ENCODE measurements at places on chromosomes 1 and 21.

- no peak for DNase-seq
These were observed 26.9 kb downstream of the CDK18 start for GRCh38 chr1:205531191-205532025.

- no peak for DNase-seq
These were observed 389.5 kb downstream of the KIF26B start for GRCh38 chr1:245544236-245544635.

DNA sequence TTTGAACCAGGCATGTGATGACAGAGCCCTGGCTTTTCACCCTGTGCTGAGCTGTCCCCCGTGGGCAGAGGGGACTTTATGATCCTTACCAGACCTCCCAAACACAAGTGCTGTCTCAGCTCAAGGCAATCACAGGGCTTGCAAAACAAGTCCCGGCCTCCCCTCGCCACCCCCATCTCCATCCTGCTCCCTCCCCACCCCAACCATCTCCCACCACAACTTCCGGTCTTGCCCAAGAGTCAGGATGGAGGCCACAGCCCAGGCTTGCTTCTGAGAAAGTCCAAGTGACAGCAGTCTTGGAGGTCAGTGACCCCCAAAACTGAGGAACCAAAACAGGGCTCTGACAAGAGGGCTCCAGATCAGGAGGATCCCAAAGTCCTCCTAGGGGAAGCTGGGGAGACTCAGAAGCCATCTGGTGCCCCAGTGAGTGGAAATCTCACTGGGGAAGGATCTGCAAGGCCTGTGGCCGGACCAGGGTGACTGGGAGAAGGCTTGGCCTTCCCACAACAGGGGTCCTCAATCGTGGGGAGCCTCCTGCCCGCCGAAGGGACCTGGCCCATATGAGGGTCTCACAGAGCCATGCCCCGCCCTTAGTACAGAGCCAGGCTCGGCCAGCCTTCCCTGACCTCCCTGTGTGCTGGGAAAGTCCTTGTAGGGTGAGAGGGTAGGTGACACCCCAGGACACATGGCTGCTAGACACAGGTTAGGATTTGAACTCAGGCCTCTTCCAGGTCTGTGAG is 4.5 kb upstream of the SDC3 start:
- DNase-seq = no peak

GRCh38 chr1:183391863-183392262 is 26.3 kb downstream of the NMNAT2 start:
- DNase-seq = no peak

GRCh38 chr1:47161298-47162040 is 24.2 kb downstream of the CYP4A22 start:
- no peak for DNase-seq

- DNase-seq = no peak
These were observed 20.5 kb upstream of the PRDM15 start for GRCh38 chr21:41899426-41900202.

- DNase-seq = no peak
These were observed 2.3 kb downstream of the C1orf87 start for GRCh38 chr1:60071296-60071695.

DNA sequence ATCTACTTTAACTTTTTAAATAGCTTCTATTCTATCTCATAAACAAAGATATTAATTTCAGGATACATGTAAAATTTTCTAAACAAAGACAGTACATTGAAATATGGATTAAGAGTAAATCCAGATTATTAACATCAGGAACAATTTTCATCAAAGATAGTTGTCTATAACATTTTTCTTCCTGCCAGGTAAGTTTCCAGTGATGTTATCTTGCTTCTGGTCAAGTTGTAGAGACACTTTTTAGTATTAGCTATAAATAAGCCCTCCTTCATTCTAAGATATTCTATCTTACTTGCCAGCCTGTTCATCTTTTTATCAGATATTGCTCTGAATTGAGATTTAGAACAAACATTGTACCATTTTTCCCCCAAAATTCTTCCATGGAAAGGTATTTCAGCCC is 94.4 kb upstream of the KCTD3 start:
- no peak for DNase-seq

GRCh38 chr1:161914595-161914994 is 109.1 kb downstream of the OLFML2B start:
- DNase-seq = no peak

DNA sequence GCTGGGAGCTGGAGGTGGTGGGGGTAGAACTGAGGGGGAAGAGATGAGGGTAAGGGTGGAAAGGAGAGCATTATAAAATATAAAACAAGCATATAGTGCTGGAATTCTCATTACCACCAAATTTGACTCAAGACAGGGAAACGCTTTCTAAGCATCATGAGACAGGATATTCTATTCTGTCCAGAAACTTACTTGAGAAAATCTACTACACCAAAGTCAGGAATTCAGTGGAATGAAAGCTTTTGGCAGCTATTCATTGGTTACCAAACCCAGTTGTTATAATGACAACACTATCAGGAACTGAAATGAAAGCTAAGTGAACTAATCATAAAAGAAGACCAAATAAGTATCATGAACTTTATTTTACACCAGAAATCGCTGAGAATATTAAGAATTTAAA is 14.5 kb downstream of the AIDA start:
- no peak for DNase-seq

DNA sequence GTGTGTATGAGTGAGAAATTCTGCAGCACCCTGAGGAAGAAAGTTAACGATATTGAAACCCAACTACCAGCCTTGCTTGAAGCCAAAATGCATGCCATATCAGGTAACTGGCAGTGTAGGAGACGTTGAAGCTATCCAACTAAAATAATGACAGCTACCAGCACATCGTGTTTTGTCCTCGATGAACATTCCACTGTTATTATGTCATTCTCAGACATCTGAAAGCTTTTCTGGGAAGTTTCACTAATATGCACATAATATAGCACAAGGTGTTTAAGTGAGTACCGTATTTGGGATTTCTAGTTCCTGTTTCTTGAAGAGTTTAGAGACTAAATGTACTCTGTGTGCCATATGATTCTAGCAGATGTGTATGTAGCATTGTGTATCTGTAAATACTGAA is 173.5 kb downstream of the DISC1 start:
- DNase-seq = no peak
